ENCODE measurements at places on chromosomes 1 and 21.

GRCh38 chr1:20367116-20367585 is 76.5 kb downstream of the VWA5B1 start:
- peak; percentile 14 for DNase-seq

DNA sequence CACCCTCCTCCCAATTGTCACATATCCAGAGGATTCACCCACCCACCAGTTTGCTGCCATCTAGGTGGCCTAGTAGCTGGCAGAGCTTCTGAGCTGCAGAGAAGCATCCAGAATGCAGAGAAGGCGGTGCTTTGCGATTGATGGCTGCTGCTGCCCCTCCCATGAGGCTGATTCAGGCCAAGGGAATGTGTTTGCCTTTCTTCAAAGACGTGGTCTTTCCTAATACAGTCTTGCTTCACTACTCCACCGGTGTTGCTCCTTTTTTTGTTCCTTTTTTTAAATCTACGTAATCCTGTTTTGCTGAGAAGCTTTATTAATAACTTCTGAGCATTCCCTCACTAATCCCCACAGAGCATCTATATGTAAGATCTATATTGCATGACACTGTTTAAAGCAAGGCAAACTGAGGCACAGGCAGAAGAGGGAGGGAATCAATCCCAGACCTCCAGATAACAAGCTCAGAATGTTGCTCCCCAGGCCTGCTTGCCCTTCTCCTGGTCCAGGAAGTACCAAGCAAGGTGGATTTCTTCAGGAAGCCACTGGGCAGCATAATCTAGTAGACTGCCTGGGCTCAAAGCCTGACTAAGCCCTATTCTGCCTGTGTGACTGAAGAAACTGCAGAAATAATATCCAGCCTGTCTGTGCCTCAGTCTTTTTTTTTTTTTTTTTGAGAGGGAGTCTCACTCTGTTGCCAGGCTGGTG is 275.5 kb upstream of the FMN2 start:
- DNase-seq = peak; percentile 91

- peak; percentile 30 for DNase-seq
Measured at GRCh38 chr21:43734928-43735229, 15.9 kb downstream of the PDXK start.

GRCh38 chr1:30743584-30744059 is 14.0 kb downstream of the LAPTM5 start:
- DNase-seq = no peak

GRCh38 chr1:207334337-207334736 is 12.9 kb downstream of the CD55 start:
- DNase-seq = no peak

DNA sequence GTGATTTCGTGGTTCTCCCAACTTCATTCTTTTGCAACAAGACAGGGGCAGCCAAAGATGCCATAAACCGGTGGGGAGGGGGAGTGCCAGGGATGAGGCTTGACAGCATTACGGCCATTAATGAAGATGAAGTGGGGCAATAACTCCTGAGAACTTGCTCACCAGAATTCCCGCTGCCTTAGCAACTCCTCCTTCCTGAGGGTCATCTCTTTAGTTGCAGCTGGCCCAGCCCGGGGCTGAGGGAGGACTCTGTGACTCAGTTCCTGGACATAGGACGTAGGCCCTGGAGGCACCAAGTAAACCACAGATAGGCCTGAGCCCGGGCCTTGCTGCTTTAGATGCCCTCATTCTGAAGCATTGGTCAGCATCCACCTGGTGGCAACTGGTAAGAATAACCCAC is 330.2 kb downstream of the RRAGC start:
- no peak for DNase-seq

Data from COLO829 (cell line).